ENCODE measurements at places on chromosomes 5 and 9.
A peak's percentile ranks its signal among the peaks of the same experiment; 100 is the strongest.

- DNase-seq, result no peak
Observed at GRCh38 chr5:69526660-69527059, 33.3 kb upstream of the GTF2H2C start.

DNA sequence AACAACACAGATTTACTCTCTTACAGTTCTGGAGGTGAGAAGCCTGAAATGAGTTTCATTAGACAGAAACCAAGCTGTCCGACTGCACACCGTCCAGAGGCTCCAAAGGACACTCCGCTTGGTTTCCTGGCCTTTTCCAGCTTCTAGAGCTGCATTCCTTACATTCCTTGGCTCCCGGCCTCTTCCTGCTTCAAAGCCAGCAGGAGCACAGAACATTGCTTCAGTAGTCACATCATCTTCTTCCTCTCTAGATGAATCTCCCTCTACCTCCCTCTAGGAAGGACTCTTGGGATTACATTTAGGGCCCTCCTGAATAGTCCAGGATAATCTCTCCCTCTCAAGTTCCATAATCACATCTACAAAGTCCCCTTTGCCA is 213.3 kb downstream of the CDK5RAP2 start:
- no peak for DNase-seq

DNA sequence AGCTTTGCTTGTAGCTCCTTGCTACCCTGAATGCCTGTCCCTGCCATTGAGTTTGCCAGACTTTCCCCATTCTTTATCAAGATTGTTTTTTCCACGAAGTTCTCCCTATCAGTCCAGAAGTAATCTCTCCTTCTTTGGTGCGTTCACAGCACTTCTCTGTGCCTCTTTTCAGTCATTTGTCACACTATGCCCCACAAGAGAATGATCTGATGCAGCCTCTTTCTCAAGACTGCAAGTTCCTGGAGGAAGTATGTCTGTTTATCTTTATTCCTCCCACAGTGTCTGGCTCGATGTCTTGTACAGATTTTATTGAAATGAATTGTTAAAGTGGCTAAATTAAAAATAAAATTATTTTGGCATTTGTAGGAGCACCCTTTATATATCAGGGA is 99.3 kb downstream of the CCDC192 start:
- DNase-seq, result no peak

GRCh38 chr5:150487199-150488061 is 20.5 kb upstream of the NDST1 start:
- DNase-seq, result peak; percentile 72

GRCh38 chr5:131545845-131546244 is 89.2 kb downstream of the RAPGEF6 start:
- DNase-seq, result no peak

GRCh38 chr5:777756-778161 is 6.8 kb downstream of the ZDHHC11B start:
- no peak for DNase-seq

- no peak for DNase-seq
Observed at GRCh38 chr5:160793530-160793899, 58.5 kb downstream of the ATP10B start.

DNA sequence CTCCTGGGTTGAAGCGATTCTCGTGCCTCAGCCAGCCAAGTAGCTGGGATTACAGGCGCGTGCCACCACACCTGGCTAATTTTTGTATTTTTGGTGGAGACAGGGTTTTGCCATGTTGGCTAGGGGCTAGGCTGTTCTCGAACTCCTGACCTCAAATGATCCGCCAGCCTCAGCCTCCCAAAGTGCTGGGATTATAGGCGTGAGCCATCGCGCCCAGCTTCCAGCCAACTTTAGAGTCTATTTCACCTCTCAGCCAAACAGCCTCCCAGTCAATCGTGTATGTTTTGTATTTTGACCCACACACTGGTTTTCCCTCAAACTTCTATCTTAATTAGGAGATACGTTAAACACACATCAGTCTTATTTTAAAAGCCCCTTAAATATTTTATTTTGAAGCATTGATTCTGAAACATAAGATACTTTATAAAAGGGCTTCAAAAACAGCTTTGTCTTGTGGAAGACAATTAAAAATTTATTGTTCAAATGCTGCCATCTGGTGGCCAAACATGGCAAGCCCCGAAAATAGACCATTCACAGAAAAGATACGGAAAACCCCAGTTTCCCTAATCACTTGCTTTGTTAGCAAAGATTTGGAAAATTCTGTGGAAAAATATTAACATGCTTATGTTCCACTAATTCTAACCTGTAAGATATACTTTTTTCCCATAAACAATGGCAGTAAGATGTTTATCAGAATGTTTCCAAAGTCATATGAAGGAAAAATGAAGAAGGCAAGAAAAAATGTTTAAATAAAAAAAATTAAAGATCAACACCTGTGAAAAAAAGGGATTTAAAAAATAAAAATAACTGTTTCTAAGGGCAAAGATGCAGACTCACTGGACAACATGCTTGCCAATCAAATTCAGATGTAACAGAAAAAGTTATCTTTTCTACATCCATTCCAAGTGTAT is 33.1 kb downstream of the APTX start:
- no peak for DNase-seq

GRCh38 chr5:173963867-173964441 is 25.0 kb upstream of the C5orf47 start:
- no peak for DNase-seq

- DNase-seq, result no peak
Observed at GRCh38 chr9:101026824-101027223, 1.7 kb upstream of the PLPPR1 start.

DNA sequence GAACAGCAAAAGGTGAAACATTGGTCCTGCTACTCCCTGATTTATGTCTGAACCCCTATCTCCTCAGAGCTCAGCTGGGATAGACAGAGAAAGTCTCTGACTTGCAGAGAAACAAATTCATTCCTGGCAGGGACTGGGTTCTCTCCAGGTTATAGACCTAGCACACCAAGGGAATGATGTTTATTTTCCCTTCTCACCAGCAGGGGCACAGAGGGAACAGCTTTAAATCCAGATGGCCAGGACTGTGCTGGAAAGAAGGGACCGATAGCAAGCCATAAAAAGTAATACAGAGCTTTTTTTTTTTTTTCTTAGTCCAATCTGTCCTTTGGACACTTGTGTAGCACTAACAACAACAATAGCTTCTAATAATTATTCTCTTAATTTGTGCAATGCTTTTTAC is 141.1 kb upstream of the C9orf72 start:
- DNase-seq, result no peak

DNA sequence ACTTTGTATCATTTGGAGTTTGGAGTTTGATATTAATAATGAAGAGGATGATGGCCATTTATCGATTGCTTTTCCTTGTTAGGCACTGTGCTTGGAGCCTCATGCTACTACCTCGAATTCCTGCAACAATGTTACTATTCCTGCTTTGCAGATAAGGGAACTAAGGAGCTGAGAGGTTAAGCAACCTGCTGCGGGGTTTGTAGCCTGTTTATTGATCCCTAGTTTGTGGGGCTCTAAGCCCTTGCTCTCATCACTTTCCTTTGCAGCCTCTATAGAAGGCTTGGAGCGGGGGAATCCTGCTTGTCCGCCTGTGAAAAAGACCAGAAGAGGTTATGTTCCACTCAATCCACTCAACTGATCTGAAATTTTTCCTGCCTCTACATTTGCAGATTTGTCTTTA is 15.8 kb downstream of the ARHGEF28 start:
- no peak for DNase-seq

DNA sequence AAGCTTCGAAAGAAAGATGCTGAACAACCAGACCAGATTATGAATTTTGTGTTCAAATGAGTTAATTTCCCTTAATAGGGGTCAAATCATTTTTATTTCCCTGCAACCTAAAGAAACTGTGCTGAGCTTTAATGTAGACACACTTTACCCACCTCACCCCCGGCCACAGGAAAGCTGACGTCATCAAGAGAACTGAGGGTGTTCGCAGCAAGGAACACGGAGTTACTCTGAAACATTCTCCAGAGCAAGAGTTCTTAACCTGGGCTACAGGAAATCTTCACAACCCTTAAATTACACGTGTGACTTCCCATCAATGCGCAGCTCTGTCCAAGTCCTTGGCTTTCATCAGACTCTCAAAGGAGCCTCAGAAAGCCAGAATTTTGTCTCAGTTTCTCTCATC is 116.3 kb downstream of the COL23A1 start:
- no peak for DNase-seq

GRCh38 chr5:38453506-38453905 is 102.9 kb downstream of the LIFR start:
- DNase-seq, result peak; percentile 83

DNA sequence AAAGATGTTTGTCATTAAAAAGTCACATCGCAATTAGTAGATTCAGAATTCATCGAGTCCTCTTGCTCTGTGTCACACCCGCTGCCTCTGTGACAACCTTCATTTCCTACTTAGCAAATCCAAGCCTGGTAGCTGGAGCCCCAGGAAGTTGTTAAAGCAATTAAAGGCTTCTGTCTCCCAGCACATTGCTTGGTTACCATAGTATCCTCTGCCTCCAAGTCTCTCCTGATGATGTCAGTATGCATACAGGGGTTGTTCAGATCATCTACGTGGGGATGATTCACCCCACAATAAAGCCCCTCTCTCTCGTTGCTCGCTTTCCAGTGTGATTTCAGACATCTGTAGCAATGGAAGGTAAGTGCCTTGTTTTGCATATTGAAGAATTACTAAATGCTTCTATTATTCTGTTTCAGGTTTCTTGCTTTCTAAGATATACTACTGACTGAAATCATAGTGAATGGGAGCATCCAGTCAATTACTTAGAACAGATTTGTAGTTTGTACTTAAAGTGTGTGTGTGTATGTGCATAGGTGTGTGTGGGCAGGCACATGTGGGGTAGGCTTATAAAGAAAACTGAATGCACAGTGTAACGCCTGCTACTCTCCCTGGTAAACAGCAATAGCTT is 52.9 kb downstream of the PAM start:
- no peak for DNase-seq

GRCh38 chr5:18216016-18216415 is 581.8 kb downstream of the TAF11L14 start:
- no peak for DNase-seq

GRCh38 chr9:129435988-129436717 is 184.7 kb downstream of the C9orf50 start:
- DNase-seq, result no peak

DNA sequence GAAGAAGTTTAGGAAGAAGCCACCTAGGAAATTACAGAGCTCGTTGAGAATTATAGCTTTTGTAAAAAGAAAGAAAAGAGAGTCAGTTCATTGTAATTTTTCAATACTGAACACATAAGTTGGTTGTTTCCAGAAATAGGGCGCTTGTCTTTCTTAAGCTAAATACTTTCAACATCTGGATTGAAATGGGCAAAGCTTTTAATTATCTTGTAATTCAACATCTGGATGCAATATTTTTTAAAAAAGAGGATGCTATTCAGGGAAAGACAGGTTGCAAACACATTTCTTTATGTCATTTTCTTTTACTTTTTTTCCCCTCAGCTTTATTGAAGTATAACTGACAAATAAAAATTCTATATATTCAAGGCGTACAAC is 100.7 kb upstream of the TRPC7 start:
- no peak for DNase-seq

- no peak for DNase-seq
Observed at GRCh38 chr5:152397581-152397980, 7.5 kb downstream of the NMUR2 start.

DNA sequence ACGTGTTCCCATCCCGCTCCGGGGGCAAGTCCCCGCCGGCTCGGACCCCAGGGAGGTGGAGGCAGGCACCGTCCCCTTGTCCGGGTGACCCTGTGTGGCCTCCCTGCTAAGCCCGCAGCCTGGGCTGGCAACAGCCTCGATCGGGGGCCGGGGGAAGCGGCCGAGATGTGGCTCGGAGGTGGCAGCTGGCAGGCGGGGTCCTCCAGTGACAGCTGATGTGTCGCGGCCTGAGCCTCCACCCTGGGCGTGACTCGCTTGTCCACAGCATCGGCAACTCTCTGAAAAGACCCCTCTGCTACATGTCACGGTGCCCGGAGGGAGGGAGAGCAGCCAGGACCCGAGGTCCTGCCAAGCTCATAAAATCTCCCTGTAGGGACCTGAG is 124.8 kb upstream of the IRX4 start:
- no peak for DNase-seq

DNA sequence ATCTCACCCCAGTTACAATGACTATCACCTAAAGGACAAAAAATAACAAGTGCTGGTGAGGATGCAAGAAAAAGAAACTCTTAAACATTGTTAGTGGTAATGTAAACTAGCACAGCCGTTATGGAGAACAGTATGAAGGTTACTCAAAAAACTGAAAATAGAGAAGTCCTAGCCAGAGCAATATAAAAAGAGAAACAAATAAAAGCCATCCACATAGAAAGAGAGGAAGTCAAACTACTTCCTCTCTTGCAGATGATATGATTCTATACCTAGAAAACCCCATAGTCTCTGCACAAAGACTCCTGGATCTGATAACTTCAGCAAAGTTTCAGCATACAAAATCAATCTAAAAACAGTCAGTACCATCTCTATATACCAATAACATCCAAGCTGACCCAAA is 221.5 kb upstream of the FAM174A start:
- no peak for DNase-seq

GRCh38 chr9:99126312-99126711 is 21.4 kb downstream of the TGFBR1 start:
- no peak for DNase-seq

- no peak for DNase-seq
Observed at GRCh38 chr5:145960166-145960565, 23.8 kb downstream of the SH3RF2 start.

DNA sequence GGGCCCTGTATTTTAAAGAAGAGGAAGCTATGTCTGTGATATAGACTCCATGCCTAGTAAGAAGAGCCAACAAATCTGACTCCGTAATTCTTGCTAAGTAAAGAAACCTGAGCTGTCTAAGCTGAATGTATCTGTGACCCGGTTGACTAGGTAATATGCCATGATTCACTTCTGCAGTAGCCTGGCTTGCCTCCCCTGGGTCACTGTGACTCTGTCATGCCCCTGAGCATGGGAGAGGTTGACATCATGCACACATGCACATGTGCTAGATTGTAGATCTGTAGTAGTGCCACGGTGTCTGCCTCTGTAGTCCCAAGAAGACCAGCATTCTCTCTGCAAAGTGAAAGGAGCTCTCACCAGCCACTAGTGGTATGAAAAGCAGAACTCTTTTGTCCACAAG is 9.1 kb downstream of the SLC22A5 start:
- DNase-seq, result no peak

GRCh38 chr9:108074900-108075299 is 585.3 kb upstream of the KLF4 start:
- DNase-seq, result no peak

GRCh38 chr9:134340475-134341160 is 14.4 kb downstream of the RXRA start:
- peak; percentile 75 for DNase-seq
